Activated CD4-positive, alpha-beta T cell treated with anti-CD3 and anti-CD28 coated beads for 4 hours (primary cell): ENCODE measurements at places on chromosomes 4 and X.
A peak's percentile ranks its signal among the peaks of the same experiment; 100 is the strongest.

DNA sequence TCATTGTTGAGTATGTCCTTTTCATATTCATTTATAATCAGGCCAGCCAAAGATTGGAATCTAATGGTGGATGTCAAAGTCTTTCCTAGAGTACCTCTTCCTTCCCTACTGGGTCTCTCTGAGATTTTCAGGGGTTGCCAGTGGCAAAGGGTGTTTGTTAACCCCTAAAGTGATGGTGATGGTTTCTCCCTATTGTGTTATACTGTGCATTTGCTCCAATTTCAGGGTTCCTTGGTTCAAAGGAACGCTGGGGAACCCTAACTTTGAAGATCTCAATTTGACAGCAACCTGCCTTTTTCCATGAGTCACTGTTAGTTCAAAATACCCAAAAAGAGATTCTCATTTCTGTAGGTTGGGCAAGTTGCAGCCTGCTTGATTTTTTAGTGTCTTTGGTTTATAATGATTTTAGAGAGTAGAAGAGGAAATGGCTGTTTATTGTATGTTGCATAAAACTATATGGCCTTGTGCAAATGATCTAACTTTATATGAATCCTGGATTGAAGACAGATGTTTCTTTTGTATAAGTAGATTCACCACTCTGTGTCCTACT is 23.0 kb downstream of the GAB1 start:
- no peak for DNase-seq

- no peak for DNase-seq
These were observed 729 bp downstream of the GSX2 start for GRCh38 chr4:54100595-54101189.

GRCh38 chr4:118284169-118284568 is 68.6 kb downstream of the PRSS12 start:
- no peak for DNase-seq

DNA sequence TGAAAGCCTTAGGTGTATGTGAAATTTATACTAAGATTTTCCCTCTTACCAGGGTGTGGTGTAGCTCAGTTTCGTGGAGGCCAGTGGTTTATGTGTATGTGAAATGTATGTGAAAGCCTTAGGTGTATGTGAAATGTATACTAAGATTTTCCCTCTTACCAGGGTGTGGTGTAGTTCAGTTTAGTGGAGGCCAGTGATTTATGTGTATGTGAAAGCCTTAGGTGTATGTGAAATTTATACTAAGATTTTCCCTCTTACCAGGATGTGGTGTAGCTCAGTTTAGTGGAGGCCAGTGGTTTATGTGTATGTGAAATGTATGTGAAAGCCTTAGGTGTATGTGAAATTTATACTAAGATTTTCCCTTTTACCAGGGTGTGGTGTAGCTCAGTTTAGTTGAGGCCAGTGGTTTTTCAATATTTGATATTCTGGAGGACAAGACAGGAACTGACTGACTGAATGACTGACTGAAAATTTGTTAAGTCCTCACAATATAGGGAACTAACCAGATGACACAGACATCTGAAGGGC is 143.7 kb downstream of the NEXMIF start:
- DNase-seq, result no peak

GRCh38 chr4:21209860-21210259 is 509.6 kb downstream of the PACRGL start:
- DNase-seq, result no peak

GRCh38 chrX:68757331-68757730 is 71.5 kb upstream of the EFNB1 start:
- no peak for DNase-seq

DNA sequence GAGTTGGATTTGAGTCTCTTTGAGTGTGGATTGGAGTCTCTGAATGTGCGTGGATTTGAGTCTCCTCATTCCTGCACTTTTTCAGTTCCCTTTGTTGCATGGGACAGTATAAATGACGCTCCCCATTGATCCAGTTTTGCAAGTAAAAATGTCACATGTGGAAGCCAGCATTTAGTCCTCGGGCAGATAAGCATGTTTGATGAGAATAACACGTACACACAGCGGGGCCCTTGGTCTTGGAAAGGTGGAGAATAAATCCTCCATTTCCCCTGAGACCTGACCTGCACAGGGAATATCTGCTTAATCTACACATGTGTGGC is 8.1 kb downstream of the P2RY8 start:
- no peak for DNase-seq

DNA sequence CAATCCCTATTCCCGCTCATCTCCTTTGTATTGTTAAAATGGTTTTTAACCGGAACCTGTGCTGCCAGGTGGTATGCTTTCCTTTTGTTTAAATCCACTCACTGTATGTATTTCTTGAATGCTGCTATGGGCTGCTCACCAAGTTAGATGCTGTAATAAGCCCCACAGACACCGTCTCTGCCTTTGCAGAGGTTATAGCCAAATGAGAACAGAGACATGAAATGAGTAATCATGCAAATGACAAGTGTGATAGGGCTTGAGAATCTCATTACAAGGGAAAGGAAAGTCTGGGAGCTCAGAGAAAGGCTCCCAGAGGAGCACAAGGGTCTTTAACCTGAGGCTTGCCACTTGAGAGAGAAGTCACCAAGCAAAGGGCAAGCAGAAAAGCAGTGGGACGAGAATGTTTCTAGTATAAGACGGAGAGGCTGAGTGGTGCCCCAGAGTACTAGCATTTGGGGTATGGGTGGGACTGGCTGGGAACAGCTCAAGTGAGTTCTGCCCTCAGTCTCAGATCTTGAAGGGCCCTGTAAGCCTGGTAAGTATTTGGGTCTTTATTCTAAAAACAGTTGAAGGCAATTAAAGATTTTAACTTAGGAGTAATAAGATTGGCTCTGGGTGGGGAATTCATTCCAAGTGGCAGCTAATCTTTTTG is 110.8 kb upstream of the H2AZ1 start:
- no peak for DNase-seq

DNA sequence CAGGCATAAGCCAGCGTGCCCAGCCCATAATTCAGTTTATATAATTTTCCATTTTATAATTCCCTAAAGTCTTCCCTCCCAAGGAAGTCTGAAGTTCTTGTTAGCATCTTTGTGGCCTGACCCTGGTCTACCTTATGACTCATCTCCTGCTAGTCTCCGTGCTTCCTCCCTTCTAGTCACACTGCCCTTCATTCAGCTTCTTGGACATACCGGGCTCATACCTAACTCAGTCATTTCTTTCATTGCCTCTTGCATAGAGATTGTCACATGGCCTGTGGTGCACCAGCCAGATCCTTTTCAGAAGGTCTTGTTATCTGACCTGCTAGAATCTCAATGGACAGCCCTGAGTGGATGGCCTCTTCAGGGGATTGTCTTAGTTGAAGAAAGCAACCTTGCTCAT is 22.8 kb upstream of the MAML3 start:
- DNase-seq, result no peak

GRCh38 chr4:88567591-88567990 is 24.7 kb upstream of the HERC3 start:
- DNase-seq, result no peak

DNA sequence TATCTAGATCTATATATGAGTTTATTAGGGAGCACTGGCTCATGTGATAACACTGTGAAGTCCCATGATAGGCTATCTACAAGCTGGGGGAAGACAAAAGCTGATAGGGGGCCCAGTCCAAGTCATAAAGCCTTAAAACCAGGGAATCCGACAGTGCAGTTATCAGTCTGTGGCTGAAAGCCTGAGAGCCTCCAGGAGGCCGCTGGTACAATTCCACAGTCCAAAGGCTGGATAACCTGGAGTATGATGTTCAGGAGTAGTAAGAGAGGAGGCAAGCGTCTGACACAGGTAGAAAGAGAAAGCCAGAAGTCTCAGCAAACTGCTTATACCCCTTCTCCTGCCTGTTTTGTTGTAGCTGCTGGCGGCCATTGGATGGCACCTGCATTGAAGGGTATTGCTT is 177.6 kb upstream of the SPRY1 start:
- no peak for DNase-seq

DNA sequence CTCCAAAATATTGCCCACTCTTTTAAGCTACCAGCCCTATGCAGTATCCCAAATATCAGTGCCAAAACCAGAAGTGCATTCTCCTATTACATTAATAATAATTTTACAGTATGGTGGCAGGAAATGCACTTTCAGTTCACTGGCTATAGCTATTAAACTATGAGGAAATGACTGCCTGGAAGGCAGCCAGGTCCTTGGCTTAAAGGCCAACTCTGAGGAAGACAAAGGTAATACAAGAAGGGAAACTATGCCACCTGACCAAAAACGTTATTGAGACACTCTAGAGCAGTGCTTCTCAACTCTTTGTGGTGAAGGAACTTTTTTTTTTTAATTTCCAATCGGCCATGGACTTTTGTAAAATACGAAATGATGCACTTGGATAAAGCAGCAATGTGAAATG is 133.6 kb upstream of the VAMP7 start:
- DNase-seq, result no peak

- DNase-seq, result peak; percentile 68
These were observed 40.4 kb downstream of the ENPEP start for GRCh38 chr4:110516106-110516922.

DNA sequence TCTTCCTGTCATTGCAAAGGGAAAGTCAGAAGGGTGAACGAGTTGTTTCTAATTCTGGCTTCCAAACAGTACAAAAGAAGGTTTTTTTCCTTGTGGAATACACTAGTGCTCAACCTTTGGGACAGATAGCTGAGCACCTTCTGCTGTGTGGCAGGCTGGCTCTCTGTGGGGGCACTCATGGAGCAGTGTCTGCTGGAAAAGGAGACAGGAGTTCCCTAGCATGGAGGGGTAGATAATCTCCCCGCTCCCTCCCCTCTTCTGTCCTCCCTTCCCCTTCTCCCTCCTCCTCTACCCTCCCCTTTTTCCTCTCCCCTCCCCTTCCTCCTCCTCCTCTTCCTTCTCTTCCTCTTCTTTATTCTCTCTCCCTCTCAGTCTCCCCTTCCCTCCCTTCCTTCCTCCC is 62.4 kb upstream of the MTM1 start:
- no peak for DNase-seq

DNA sequence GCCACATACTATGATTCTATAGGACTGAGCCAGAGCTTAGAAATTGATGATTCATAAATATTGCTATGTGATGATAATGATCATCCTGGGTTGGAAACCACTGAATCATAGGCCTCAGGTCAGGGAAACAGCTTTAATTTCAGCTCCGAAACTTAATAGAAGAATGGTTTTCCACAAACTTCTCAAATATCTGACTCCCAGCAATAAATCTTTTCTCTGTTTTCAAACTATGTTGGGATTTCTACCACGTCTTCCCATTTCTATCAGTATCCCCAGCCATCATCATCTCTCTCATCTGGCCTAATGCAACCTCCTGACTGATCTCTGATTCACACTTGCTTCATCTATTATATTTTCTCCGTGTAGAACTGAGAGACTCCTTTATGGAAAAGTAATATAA is 521.8 kb upstream of the AGA start:
- no peak for DNase-seq

DNA sequence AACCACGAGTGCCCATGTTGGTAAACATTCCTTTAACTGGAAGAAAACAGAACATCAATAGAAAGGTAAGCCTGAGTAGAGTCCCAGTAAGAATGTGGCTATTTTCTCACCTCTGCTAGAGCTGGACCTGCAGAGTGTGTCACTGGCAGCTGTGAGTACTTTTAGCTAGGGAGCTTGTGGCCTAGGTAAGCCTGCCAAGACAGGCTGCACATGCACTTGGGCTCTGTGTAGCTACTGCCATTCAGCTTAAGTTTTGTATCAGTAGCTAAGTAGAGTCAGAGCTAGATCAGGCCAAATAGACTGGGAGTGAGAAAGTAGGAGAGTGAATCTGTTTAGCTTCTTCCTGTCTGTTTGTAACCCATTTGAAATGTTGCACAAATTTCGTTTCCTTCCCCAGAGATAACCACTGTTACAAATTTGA is 35.3 kb downstream of the RBPJ start:
- DNase-seq, result no peak

DNA sequence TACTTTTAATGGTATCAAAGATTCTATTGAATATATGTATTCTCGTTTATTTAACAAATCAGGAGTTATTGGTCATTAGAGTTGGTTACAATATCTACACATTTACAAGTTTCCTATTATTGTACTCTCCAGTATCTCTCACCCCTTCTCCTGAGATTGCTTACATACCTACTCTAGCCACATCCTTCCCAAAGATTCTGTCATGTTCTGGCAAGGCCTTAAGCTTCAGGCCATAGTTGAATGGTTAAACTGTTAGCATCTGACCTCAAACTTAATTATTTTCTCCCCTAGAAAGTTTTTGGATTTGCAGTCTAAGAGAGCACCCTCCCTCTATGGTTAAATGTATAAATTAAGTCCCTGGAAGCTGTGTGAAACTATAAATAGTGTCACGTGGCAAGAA is 784.2 kb downstream of the GLUD2 start:
- DNase-seq, result no peak

DNA sequence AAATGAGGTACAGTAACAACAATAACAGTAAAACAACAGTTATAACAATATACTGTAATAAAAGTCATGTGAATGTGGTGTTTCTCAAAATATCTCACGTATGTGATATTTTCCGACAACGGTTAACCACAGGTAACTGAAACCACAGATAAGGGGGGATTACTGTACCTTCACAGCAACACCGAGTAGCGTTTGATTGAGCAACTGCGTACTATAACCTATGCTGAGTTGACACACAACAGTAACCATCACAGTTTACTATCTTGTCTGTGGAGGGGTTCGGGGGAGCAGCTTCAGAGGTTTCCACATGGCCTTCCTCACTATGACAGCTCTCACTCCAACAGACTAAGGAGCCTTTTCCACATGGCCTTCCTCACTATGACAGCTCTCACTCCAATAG is 13.4 kb downstream of the RBMX2 start:
- no peak for DNase-seq

DNA sequence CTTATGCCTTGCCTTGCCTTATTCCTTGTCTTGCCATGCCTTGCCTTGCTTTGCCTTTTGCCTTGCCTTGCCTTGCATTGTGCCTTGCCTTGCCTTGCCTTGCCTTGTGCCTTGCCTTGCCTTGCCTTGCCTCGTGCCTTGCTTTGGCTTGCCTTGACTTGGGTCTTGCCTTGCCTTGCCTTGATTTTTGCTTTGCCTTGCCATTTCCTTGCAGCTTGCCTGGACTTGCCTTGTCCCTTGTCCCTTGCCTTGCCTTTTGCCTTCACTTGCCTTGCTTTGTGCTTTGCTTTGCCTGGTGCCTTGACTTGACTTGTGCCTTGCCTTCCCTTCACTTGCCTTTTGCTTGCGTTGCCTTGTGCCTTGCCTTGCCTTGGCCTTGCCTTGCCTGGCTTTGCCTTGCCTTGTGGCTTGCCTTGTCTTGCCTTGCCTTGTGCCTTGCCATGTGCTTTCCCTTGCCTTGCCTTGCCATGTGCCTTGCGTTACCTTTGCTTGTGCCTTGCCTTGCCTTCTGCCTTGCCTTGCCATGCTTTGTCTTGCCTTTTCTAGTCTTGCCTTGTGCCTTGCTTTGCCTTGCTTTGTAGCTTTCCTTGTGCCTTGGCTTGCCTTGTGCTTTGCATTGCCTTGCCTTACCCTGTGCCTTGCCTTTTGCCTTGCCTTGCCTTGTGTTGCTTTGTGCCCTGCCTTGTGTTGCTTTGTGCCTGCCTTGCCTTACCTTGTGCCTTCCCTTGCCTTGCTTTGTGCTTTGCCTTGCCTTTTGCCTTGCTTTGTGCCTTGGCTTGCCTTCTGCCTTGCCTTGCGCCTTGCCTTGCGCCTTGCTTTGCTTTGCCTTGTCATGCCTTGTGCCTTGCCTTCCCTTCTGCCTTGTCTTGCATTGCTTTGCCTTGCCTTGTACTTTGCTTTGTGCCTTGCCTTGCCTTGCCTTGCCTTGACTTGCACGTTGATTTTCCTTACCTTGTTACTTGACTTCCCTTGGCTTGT is 92.8 kb downstream of the TAB3 start:
- no peak for DNase-seq

- no peak for DNase-seq
These were observed 175.0 kb downstream of the TENM3 start for GRCh38 chr4:182418054-182418734.
